Muscle of arm (tissue), 14 donors: ENCODE measurements at places on chromosomes 12 and 14. TPM values are rescaled to one million over a fixed set of nuclear protein-coding genes. Genes with fewer than 3 reads are reported as not detected.

Gene SRP54
- polyA plus RNA-seq: 46.9 TPM

- no peak for DNase-seq
Observed at GRCh38 chr12:113462998-113463745, 8.5 kb downstream of the LHX5 start.

GRCh38 chr12:29711381-29711780 lies 72.4 kb downstream of the TMTC1 start:
- DNase-seq: no peak

- no peak for DNase-seq
Observed at GRCh38 chr14:23286902-23287479, 1.1 kb upstream of the HOMEZ start.

DNA sequence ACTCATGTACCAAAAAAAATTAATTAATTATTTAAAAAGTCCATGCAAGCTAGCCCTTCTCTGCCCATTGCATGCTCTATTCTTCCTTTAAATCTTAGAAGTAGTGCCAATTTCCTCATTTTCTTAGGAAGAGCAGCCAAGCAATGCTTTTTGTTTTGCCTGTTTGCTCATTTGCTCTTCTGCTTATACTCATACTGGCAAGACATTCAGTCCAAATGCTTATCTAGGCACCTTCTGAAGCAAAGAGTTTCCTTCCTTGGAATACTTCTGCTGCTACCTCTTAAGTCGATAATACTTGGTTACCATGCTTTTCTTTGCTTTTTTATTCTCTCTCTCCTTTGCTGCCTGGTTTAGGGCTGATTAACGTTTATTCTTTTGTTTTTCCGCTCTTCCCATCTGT lies 1318.3 kb downstream of the AACS start:
- no peak for DNase-seq

Gene KRT2
- not detected for polyA plus RNA-seq
